NCI-H2029 treated with DMSO at 0.1 percent for 48 hours (cell line): ENCODE measurements at places on chromosomes 7 and 10.

GRCh38 chr10:62133618-62134017 is 135.0 kb downstream of the RTKN2 start:
- no peak for DNase-seq

GRCh38 chr10:131817866-131818509 is 82.8 kb upstream of the PPP2R2D start:
- no peak for DNase-seq

GRCh38 chr10:94107191-94107590 is 113.5 kb downstream of the PLCE1 start:
- DNase-seq, result no peak

- no peak for DNase-seq
These were observed 56.9 kb downstream of the RBM20 start for GRCh38 chr10:110700947-110701616.

- DNase-seq, result no peak
These were observed 904.8 kb upstream of the POT1 start for GRCh38 chr7:125834421-125834820.

DNA sequence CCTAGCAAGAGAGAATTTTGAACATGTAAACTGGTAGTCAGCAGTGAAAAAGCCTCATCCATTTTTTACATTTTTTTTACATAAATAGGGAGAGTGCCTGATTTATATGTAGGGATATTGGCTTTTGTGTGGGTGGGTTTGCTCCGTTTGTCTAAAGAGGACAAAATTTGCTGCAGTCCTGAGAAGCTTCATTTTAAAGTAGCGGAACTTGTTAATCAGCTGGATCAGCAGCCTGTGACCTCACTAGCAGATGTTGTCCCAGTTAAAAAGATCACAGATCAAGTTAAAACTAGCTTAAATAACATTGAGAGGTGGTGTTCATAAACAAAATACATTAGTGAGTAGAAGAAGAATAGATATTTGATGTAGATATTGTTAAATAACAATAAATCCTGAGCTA is 2.6 kb downstream of the ATRNL1 start:
- no peak for DNase-seq

- no peak for DNase-seq
These were observed 91.0 kb downstream of the ANKIB1 start for GRCh38 chr7:92336662-92337340.

DNA sequence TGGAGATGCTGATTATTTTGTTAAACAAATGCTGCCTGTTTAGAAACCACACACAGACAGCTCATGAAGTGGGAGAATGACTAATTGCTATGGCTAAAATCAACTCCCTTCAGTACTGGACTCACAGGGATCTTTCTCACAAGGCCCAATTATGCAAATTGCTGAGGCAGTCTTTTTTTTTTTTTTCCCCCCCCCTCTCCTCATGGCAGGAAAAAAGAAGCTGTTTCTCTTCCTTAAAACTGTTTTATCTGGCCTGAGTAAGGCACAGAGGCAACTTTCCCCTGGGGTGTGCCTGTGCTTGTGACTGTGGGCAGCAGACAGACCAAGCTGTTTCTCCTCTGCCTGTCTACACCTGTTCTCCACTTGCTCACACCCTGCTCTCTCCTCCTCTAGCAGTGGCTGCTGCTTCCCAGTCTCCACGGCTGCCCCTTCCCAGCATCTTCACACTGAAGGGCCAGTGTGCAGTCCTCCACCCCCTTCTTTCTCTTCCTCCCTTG is 65.4 kb upstream of the STEAP1B start:
- DNase-seq, result no peak

DNA sequence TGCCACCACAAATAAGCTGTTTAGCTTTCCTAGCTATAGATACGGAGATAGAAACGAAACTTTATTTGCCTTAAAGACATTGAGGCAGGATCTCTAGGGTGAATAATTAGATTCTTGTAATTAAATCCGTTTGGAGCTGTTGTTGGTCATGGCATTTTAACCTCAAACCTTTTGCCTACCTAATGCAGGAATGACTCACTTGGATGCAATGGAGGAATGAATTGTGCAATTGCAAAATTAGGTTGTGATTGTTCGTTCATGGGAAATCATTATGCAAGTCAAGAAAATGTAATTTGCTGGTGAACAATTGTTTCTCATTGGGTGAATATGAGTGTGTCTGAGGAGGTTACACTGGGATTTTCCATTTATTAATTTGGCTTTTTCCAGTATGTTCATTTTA is 703.5 kb downstream of the GATA3 start:
- DNase-seq, result no peak

DNA sequence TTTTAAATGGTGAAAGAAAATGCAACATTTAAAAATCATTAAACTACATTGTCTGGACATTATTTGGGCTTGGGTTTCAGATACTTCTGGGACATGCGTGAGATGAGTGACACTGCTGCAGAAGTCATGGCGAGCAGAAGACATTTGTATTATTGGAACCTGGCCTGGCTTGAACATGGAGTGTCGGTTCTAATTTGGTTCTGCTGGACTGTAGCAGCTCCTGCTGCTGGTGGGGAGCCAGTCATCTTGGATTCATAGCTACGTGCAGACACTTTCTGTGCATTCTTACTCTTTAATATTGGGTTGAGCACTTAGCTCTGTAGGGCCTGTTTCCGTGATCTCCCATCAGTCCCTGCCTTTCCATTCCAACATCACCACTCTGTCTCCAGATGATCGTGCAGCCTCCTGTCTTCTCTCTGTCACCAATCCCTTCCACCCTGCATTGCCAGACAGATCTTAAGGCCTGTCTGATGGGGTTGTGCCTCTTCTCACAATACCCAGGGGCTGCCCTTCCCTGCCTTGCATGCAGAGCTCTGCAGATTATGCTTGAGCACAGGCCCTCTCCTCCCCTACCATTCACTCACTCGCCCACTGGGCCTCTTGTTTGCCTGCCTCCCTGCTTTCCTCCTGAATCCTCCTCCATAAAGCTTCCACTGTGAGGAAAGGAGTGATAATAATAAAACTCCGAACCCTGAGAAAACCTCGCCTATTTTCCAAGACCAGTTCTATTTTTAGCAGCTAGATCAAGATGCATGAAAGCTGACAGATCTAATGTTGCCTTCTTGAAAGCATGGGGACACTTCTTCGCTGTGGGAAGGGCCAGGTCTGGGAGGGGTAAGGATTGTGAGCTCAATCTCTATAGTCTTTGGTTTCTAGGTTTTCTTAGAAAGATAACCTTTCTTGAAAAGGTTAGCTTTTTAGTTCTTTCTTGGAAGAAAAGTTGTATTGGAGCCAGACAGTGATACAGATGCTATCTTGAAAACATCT is 32.9 kb downstream of the CELF2 start:
- DNase-seq, result no peak

DNA sequence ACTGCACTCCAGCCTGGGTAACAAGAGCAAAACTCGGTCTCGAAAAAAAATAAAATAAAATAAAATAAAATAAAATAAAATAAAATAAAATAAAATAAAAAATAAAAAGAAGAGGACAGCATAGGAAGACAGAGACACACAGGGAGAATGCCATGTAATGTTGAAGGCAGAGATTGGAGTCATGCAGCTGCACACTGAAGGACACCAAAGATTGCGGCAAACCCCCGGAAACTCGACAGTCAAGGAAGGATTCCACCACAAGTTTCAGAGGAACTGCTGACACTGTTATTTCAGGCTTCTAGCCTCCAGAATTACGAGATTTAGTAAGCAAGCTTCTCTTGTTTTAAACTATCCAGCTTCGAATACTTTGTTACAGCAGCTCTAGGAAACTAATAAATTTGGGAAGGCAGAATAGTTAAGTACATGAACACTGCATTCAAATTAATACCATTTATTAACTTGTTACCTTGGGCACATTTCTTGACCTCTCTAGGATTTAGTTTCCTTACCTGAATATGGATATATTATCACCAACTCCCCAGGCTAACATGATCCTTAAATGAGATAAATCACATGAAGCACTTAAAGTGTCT is 9.5 kb downstream of the CPED1 start:
- no peak for DNase-seq

DNA sequence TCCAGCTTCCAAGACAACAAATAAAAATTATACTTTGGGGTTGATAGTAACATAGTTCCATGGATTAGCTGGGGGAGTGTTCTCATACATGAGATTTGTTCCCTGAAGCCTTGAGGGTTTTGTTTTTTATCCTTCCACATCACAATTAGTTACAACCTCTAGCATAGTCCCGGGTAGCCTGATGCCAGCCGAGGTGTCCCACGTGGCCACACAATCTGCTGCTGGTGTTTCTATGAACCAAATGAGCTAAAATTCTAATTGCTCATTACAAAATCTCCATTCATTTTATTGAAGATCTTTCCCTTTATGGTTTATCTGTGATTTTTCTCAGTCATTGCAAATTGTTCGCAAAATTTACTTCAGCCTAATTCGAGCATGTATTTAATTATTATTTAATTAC is 84.7 kb downstream of the CACNA2D1 start:
- DNase-seq, result no peak

GRCh38 chr10:73647211-73647874 is 6.1 kb upstream of the MYOZ1 start:
- DNase-seq, result peak; percentile 9

GRCh38 chr7:1969459-1970284 is 263.1 kb downstream of the MAD1L1 start:
- no peak for DNase-seq

DNA sequence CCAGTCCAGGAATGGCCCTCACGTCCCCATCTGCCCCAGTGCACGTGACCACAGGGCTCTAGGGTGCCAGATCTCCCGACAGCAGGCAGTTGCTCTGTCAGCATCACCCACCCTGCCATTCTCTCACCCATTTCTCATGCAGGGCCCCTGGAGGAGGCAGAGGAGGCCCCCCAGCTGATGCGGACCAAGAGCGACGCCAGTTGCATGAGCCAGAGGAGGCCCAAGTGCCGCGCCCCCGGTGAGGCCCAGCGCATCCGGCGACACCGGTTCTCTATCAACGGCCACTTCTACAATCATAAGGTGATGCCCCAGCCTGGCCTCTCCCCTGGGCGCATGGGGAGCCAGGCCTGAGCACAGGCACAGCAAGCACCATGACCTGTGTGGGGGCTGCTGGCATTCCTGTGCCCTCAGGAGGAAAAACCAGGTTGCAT is 6.1 kb upstream of the DEPP1 start:
- no peak for DNase-seq

DNA sequence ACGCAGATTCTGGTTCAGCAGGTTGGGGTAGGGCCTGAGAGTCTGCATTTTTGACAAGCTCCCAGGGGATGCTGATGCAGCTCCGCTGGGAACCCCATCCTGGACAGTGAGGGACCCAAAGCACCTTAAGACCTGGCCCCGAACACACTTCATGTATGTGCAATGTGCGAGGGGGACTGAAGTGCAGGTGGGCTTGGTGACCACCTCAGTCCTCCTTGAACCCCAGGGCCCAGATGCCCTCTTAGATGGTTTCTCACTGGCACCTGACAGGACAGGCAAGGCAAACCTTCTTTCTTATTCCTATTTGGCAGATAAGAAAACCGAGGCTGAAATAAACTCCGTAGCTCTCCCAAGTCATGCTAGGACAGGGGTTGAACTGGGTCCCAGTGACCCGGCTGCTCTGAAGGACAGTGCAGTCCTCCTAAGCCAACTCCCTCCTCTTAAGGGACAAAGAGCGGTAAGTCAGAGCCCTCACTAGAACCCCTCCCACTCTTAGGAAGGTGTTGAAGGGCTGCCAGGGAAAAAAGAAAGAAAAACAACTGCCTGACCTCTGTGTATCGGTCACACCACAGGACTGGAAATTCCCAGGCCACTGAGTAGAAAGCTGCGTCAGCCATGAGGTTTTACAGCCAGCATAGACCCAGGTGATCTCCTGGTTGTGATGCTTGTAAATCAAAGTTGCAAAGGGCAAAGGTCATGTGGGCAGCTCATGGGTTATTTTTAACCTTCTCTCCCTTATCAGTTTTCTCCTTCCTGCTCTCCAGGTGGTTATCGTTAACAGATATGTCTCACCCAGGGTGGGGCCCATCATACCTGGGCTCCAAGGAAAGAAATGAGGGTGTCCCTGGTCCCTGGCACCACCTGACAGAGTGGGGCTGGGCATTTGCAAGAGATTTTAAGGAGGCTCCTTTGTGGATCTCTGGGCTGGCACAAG is 90.9 kb upstream of the SMNDC1 start:
- no peak for DNase-seq

- no peak for DNase-seq
These were observed 64.8 kb downstream of the OAT start for GRCh38 chr10:124353896-124354295.

GRCh38 chr10:99368646-99369045 is 39.5 kb downstream of the CNNM1 start:
- no peak for DNase-seq

- DNase-seq, result no peak
These were observed 13.0 kb upstream of the TES start for GRCh38 chr7:116197360-116197759.

GRCh38 chr7:1872191-1873069 is 202.4 kb downstream of the ELFN1 start:
- DNase-seq, result no peak

GRCh38 chr10:69253171-69253570 is 25.1 kb upstream of the HK1 start:
- no peak for DNase-seq

- no peak for DNase-seq
These were observed 124.5 kb downstream of the AOAH start for GRCh38 chr7:36599645-36600313.

DNA sequence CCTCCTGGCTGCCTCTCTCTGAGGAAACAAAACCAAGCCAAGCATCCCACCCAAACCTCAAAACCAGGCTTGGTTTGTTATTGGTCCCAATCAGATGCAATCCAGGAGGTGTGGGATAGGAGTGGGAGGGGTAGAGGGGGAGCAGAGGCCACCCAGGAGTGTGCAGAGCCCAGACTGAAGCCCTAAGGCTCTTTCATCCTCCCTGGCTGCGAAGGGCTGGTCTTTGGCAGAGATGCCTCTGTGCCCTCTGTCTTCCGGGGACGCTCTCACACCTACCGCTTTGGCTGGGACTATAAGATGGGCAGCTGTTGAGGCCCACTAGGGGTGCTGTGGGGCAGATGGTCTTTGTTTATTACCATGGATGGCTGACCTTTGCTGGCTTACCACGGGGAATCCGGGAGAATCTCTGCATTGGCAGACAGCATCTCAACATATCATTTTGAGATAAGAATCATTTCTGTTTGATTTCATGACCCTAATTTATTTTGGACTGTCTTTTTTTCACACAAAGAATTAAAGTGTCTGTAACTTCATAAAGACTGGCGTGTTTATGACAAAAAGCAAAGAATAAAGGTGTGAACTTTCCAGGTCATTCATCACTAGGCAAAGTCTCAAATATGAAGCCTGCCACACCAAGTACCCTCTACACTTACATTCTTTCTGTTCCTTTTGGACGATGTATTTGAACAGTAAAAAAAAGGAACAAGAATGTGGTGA is 6.5 kb upstream of the DENND2A start:
- no peak for DNase-seq
